ENCODE measurements at places on chromosomes 12 and 14. TPM values are rescaled to one million over a fixed set of nuclear protein-coding genes. Genes with fewer than 3 reads are reported as not detected.

Gene DPPA3
- polyA plus RNA-seq, result not detected

Gene GRIP1
- polyA plus RNA-seq, result 1.3 TPM

Gene TMCC3
- 0.14 TPM for polyA plus RNA-seq

Gene RNASE7
- not detected for polyA plus RNA-seq

Gene ABCC9
- polyA plus RNA-seq, result not detected

Gene HSPB8
- not detected for polyA plus RNA-seq

Gene CMTM5
- polyA plus RNA-seq, result not detected

Gene ZNF839
- polyA plus RNA-seq, result 6.9 TPM

All from CD4-positive, alpha-beta memory T cell (primary cell).